ENCODE measurements at places on chromosomes 7 and 10.

- DNase-seq, result no peak
Observed at GRCh38 chr7:130492523-130493274, 814 bp downstream of the MEST start.

DNA sequence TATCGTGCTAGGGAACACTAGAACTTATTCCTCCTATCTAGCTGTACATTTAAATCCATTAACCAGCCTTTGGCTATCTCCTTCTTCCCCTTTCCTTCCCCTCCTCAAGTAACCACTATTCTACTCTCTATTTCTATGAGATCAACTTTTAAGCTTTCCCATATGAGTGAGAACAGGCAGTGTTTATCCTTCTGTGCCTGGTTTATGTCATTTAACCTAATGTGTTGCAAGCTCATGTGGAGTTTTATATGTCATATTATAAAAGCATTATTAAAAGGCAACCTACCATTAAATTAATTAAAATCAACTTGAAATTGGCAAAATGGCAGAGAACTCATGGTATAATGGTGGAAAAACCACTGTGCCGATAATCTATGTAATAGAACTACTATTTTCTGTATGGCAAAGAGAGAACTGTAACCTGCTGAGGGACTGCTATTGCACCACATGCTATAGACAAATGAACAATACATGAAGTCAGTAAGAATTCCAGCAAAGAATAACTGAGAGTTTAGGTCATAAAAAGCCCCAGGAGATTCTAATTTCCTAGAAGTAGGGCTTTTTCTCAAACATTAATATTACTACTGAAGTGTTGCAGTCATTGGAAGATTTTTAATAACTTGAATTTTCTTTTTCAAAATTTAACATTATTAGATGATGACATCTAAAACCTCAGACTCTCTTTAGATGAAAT lies 81.8 kb downstream of the LRRN3 start:
- no peak for DNase-seq

- DNase-seq, result no peak
Observed at GRCh38 chr10:102007796-102008195, 48.2 kb downstream of the ARMH3 start.

DNA sequence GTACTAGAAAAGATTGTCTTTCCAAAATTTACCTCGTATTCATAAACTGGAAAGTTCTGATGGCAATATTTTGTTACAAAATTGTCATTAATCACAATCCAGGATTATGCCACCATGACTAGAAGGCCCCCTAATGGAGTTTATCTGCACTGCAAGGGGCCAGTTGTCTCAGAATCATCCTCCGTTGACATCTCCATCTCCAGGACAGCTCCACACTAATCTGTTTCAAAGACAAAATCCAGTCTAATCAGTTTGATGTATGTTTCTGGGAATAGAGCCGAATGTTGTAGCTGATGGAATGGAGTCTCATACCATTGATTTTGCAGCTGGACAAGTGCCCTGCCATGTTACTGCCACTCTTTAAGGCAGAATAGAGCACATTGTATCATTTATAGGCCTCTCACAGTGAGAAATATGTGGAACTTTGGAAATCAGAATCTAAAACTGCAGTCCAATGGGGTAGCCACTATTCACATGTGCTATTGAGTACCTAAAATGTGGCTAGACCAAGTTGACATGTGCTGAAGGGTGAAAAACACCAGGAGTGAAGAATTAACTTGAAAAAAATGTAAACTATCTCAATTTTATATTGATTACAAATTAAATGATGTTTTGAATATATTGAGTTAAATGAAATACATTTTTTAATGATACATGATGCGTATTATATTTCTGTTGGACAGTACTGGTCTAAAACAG lies 38.3 kb upstream of the TOMM7 start:
- DNase-seq, result no peak

GRCh38 chr10:88042160-88043100 lies 179.0 kb downstream of the PTEN start:
- no peak for DNase-seq

DNA sequence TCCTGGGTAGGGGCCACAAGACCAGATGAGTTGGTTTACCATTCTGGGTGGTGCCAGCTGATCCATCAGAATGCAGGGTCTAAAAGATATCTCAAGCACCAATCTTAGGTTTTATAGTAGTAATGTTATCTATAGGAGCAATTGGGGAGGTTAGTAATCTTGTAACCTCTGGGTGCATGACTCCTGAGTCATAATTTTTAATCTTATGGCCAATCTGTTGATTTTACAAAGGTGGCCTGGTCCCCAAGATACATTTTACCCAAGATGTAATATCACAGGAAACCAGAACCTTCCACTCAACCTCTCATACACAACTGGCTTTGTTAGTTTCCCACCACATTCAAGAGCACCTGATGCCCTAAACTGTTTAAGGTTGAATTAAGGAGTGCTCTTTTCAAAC lies 79.5 kb downstream of the C1GALT1 start:
- no peak for DNase-seq

- no peak for DNase-seq
Observed at GRCh38 chr10:11170574-11170973, 152.9 kb downstream of the CELF2 start.
